CD4-positive, alpha-beta T cell treated with Interferon alpha-2 for 1 hour (primary cell): ENCODE measurements at places on chromosomes 2 and 18.

DNA sequence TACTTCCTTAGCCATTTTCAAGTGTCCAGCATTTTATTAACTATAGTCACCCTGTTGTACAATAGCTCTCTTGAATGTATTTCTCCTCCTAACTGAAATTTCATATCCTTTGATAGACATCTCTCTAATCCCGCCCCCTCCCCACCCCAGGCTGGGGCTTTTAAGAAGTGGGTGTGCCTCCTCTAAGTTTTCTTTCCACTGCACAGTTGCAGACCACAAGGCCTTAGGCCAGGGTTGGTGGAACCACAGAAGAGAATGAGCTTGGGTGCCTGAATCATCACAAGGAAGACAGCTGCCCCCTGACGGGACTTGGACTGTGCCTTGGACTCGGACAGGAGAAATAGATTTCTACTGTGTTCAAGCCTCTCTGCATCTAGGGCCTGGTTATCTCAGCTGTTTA, 193.4 kb downstream of the HAUS1 start:
- DNase-seq = no peak

- no peak for DNase-seq
Observed at GRCh38 chr2:68745006-68745405, 10.4 kb downstream of the ARHGAP25 start.

GRCh38 chr2:64718250-64718885, 64.7 kb upstream of the SERTAD2 start:
- DNase-seq = no peak

- no peak for DNase-seq
Observed at GRCh38 chr2:170241756-170242155, 63.8 kb downstream of the MYO3B start.

- no peak for DNase-seq
Observed at GRCh38 chr2:19021100-19021476, 337.3 kb downstream of the OSR1 start.

- DNase-seq = no peak
Observed at GRCh38 chr2:858646-859045, 92.0 kb upstream of the SNTG2 start.

- peak; percentile 25 for DNase-seq
Observed at GRCh38 chr2:69026026-69026425, 13.0 kb downstream of the ANTXR1 start.

GRCh38 chr18:43181711-43182110, 66.2 kb upstream of the RIT2 start:
- no peak for DNase-seq

- DNase-seq = no peak
Observed at GRCh38 chr18:58297198-58297597, 253.2 kb downstream of the NEDD4L start.

DNA sequence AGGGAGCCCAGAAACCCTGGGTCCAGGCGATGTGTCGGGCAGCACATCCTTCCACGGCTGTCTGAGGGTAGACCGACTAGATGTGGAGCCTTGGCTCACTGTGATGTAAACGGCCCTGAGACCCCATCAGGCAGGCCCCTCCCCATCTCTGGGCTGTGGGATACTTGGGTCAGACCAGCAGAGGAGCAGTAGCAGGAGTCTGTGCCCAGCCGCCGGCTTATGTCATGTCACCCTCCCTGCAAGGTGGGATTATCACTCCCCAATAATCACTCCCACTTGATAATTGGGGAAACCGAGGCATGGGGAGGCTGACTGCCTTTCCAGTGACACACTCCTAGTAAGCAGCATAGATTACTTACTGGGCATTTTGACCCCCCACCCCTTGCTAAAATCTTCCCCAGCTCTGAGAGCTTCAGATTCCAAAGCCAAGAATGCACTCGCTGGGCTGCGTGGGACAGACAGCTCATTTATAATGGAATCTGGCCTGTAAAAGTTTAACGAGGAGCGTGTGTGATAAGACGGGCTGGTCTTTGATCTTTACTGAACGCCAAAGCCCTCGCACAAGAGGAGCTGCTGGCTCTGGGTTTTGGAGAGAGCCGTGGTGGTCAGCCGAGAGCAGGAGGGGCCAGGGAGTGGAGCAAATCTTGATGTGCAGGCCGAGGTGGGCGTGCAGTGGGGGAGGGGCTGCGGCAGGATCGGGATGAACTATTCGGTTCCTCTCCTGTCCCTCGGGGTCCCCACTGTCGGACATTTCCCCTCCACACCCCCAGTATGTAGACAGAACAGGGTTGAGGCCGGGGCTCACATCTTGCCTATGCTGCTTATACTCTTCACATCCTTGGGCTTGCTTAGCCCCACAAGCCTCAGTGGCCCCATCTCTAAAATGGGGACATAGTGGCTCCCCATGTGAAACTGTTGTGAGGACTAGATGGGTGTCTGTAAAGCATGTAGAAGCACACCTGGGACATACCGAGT, 200.0 kb downstream of the GLI2 start:
- DNase-seq = no peak

- DNase-seq = peak; percentile 55
Observed at GRCh38 chr18:26190506-26190905, 35.7 kb upstream of the TAF4B start.

DNA sequence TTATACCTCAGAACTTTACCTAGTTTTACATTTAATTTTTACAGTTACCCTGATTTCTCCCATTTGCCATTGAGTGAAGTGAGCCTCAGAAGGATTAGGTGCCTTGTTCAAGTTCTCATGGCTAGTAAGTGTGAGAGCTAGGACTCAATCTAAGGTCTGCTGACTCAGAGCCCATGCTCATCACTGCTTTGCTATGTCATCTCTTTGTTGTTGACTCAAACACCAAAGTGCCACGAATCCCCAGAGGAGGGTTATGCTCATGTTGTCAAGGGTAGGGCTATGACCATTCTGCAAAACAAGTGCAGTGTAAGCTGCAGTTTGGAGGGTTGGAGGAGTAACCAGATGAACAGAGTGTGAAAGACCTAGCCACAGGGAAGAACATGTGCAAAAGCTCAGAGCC, 185.4 kb upstream of the SKOR2 start:
- no peak for DNase-seq

- DNase-seq = no peak
Observed at GRCh38 chr18:44712025-44712424, 31.3 kb downstream of the SETBP1 start.

DNA sequence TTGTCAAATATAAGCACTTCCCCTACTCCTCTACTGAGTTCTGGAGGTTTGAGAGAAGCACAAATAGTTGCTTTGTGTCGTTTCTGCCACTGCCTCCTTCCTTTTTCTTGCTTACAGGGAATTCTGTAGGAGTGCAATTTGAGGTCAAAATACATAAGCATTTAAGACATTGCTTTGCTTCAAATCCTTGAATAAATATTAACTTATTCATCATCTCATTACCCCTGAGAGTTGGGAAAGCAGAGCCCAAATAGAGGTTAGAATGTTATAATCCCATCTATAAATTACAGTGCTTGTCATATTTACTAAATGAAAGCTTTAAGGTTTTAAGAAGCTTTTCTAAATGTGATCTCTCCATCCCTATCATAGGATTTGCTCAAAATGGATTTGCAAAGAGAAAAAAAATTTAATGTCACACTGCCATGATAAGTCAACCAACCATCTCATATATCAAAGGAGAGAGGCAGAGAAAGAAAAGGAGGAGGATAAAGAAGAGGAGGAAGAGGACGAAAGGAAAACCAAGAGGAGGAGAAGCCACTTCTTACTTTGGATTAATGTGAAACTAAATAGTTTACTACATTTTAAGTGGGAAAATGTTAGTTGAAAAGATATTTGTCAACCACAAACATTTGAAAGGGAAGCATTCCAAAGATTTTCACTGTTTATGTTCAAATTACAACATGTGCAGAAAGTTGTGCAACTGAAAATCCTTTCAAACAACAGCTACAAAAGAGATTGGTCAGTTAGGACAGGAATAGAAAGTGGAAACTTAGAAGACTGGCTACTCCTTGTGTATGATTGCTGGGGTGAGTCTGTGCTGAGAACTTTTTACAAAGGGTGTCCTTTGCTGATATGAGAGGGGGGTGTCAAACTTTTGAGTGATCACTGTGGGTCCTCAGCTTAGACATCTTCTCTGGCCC, 277.3 kb upstream of the FN1 start:
- no peak for DNase-seq

DNA sequence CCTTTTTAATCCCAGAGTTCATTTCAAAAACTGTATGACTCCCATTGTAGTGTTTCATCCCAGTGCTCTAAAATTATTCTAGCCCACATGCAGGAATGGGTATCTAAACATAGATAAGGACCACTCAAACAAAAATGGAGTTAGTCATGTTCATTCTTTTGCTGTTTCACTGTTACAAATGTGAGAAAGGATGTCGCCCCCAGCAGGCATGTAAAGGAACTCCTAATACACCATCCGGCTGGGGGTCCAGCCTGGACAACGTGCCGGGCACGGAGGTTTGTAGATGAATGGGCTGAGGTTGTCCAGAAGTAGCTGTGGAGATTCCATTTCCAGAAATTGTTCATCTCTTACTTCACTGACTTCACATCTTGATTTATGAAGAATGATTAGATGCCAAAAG, 101.9 kb upstream of the RAB12 start:
- DNase-seq = no peak

DNA sequence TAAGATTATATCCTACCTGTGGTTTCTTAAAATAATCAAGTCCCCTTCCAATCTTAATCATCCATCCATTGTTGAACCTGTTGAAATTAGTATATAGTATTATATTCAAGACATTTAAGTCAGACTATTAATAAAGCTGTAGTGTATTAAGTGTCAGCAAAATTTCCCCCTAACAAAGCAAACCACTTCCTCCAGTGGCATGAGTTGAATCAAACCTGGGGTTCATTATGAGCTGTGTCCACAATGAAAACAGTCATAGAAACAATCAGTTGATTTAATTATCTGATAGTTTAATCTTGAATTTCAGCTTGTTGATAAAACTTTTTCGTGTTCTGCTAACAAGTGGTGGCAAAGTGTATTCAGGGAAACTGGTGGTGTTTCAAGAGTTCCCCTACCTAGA, 11.3 kb downstream of the MITD1 start:
- no peak for DNase-seq

DNA sequence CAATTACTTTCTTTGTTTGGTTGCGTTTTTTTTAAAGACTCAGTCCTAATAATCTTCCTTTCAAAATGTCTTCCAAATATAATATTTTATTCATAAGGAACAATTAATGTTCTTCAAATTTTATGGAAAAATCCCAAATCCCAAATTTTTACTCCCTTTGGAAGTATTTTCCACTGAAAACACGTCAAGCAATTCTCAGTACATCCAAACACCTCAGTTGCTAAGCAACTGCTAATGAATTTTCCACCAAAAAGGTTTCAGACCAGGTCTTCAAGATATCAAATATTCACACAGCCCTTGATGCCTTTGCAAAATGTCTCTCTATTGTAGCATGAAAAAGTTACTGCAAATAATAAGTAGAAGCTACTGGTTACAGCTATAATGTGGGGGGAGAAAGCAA, 140.1 kb downstream of the DSEL start:
- no peak for DNase-seq

GRCh38 chr18:78160961-78161656, 818.5 kb upstream of the SALL3 start:
- no peak for DNase-seq

DNA sequence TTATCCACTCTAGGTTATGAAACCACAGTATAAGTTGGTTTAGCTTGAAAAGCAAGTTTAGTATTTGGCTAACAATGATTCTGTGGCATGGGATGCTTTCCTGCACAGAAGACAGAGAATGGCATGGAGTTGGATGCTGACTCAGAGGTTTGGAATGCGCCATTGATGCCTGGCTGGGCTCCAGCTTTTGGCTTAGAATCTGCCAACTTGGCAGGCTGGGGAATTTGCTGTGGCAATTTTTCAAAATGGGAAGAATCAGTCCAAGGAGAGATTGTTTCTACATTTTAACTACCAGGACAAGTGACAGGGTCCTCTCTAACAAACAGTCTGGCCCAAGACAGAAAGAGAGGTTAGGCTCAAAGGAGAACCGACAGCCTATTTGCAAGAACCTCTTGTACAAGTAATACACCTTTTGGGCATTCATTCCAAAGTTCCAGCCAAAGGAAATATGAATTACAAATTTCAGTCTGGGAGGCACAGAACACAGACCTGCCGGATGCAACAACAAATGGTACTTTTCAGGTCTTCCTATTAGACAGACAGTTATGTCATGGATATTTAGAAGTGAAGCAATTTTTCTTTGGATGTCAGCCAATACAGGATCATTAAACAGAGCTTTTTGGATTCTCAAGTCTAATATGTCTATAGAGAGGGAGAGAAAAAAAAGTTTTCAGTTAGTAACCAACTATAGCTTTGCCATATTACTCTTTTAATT, 1027.7 kb downstream of the TMEM182 start:
- DNase-seq = no peak

- no peak for DNase-seq
Observed at GRCh38 chr2:227347117-227347516, 22.1 kb downstream of the MFF start.

DNA sequence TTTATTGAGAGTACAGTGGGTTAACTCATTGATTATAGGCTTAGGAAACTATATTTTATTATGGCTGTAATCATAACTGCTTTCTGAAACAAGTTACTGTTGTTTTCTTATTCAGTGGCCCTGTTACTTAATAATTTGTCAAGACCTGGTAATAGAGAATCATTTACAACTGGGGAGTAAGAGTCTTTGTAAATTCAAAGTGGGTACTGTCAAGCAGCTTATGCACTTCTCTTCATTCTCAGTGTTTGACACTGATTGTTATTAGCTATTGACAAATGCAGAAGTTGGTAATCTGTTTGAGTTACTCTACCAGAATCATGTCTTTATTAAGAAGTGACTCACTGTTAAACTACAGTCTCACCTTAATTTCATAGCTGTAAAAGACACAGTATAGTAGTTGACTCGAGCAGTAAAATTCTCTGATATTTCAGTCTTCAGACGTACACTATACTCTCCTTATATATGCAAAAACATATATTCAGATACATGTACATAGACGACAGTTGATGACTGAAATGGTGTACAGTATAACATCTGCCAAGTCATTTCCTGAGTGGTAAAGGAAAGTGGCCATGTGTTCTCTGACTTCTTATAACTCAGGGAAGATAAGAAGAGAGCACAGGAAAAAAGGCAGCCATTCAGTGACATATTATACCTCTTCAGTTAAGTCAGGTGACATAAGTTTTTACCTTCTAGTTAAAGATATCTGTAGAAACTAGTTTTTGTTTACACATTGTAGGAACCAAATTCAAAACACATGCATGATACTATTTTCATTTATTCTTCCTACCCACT, 36.0 kb upstream of the TTC27 start:
- peak; percentile 43 for DNase-seq

GRCh38 chr2:86807468-86808275, 17.0 kb upstream of the CD8A start:
- peak; percentile 69 for DNase-seq

- DNase-seq = no peak
Observed at GRCh38 chr18:29309366-29309765, 1132.4 kb upstream of the CDH2 start.

GRCh38 chr18:10455726-10456453, 1.5 kb downstream of the APCDD1 start:
- DNase-seq = no peak

GRCh38 chr18:79798999-79799370, 1.2 kb downstream of the KCNG2 start:
- DNase-seq = no peak

GRCh38 chr18:49524349-49524748, 37.3 kb upstream of the C18orf32 start:
- no peak for DNase-seq

GRCh38 chr2:164917296-164917903, 37.9 kb downstream of the SLC38A11 start:
- DNase-seq = no peak

- peak; percentile 42 for DNase-seq
Observed at GRCh38 chr2:95345563-95346230, 48.5 kb downstream of the KCNIP3 start.

GRCh38 chr2:205089958-205090357, 544.7 kb downstream of the PARD3B start:
- no peak for DNase-seq
